ENCODE measurements at places on chromosomes 3 and 15.

- DNase-seq = no peak
These were observed 260.1 kb upstream of the PLSCR5 start for GRCh38 chr3:146865175-146865755.

DNA sequence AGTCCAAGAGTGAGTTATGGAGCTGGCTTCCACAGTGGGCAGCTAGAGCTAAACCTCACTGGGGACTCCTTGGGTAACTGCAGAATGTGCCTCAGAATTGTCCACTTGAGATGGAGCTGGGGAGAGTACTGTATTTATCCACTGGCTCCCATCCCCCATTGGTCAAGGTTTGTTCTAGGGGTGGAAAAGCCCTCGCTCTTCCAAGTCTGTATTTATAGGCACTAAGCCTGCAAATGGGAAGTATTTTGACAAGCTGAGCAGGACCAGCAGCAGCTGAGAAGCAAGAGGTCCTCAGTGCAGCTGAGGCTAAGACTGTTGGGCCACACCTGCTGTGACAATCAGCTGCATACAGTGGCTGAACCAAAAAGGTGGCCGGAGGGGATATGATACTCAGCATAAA, 5.8 kb downstream of the USP13 start:
- DNase-seq = no peak

- no peak for DNase-seq
These were observed 106.5 kb downstream of the ERC2 start for GRCh38 chr3:56361731-56362130.

GRCh38 chr3:72568083-72568482, 280.2 kb downstream of the SHQ1 start:
- no peak for DNase-seq

DNA sequence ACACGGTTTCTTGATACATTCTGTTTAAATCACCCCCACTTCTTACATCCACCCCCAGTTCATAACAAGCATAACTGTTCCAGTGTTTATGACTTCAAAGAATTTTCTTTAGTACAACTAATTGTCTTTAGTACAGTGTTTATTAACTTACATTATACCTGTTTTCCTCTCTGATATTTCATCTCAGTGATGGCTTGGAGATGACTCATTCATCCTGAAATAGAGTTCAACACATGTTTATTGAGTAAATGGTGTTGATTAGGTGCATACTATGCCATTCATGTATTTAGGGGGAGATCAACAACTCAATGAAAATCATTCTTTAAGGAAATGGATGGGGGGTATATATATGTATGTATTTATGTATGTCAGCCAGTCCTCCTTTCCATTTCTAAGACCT, 21.7 kb upstream of the UTS2B start:
- no peak for DNase-seq

DNA sequence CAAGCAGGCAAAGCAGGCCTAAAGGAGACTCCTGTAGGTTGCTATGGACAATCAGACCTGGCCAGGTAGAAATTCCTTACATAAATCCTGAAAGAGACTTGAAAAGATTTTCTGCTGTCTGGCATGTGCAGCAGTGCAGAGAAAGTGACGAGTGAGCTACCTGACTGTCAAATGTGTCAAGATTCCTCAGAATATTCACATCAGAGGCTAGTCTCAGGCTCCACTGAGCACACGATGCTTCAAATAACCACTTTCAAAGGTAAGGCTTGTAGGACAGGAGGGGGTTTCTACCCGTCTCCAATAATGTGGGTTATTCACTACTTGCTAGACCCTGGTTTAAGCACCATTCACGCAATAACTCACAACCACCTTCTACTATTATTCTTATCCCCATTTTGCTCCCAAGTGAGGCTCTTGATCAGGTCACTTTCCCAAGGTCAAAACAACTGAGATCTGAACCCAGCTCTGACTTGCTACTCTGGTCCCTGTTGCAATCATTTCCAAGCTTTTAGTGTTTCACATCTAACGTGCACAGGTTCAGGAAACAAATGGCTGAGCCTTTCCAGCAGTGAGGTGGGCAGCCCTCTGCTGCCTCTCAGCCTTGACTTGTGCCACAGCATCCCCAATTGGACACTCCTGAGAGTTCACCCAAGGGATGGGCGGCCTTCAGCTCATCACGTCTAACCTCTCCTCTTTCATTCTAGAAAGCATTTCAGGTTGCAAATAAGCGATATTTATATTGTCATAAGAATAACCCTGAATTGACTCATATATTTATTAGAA, 329.9 kb upstream of the WNT5A start:
- DNase-seq = no peak

DNA sequence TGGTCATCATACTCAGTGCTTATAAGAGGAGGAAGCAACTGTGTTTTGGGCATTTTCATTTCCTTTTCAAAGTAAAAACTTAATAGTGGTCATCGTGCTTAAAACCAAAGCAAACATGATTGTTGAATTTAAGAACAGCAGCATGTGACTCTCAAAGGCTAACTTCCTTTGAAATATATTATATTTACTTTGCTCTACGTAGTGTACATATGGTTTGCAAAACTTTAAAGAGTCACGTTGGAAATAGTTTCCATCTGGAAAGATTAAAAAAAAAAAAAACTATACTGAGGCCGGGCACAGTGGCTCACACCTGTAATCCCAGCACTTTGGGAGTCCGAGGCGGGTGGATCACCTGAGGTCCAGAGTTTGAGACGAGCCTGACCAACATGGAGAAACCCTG, 367.9 kb upstream of the BCHE start:
- no peak for DNase-seq

DNA sequence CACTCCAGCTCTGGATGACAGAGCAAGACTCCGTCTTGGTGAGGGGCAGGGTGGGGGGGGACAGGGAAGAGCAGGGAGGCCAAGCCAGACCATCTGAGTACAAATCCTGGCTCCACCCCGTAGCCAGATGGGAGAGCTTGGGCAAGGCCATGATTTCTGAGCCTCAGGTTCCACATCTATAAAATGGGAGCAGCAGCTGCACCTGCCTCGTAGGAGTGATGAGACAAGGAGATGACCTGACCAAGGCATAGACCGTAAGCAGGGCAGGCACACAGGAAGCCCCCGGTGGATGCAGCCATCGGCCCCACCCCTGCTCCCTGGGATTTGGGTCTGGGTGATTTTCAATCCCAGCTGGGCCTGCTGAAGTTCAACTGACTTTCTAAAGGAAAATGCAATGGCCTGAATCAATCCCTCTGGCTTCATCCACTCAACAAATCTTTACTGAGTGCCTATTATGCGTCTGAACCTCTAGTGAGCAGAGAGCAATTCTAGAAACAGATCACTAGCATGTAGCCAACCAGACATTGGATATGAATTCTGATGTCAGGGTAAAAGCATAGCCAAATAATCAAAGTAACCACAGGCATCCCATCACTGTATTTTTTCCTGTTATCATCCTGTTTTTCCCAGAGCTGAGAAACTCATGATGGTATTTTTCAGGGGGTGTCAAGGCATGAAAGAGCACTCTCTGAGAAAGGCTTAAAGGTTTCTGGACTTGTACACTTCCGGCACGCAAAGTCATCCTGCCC, 141.2 kb downstream of the NUP210 start:
- DNase-seq = no peak

GRCh38 chr3:172750069-172750367, 508 bp upstream of the ECT2 start:
- DNase-seq = no peak

DNA sequence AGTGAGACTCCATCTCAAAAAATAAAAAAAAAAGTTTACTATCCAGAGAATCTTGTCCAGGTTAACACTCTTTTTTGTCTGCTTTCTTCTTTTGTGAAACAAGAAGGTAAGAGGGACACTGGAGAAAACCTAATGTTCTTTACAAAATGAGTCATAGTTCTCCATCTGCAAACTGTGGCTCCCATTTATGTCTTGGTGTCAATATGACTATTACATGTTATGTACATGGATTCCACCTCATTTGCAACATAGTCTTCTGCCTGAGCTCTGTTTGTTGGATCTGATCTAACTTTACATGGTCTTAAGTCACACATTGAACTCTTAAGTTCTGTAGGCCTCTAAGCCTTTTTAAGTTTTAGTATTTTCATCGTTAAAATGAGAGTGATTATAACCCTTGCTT, 421.2 kb upstream of the TPRG1 start:
- DNase-seq = no peak

DNA sequence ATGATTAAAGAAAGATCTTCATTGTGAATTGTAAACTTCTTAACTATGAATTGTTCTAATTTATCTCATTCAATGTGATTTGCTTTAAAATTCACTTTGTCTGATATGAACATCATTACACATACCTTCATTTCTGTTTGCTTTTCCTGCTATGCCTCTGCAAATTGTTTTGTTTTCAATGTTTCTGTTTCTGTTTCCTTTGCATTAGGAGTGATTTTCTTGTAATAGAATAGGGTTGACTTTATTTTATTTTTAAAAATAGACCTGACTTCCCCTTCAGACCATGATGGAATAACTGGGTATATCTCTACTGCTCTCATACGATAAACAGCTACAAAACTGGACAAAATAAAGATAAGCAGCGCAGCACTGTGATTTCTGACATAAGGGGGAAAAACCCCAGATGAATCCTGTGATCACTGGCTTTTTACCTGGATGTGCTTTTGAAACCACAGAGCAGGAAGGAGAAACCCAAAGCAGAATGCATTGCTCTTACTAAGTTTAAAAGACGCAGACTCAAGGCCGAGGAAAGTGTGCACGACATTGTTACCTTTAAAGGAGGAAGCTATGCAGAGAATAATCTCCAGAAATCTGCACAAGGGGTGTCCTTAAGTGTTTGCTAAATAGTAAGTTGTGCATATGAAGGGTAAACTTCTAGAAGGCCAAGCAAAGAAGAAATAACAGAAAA, 420.2 kb downstream of the TBC1D5 start:
- no peak for DNase-seq

- peak; percentile 5 for DNase-seq
These were observed 493.3 kb downstream of the MAGI1 start for GRCh38 chr3:65545429-65545828.

DNA sequence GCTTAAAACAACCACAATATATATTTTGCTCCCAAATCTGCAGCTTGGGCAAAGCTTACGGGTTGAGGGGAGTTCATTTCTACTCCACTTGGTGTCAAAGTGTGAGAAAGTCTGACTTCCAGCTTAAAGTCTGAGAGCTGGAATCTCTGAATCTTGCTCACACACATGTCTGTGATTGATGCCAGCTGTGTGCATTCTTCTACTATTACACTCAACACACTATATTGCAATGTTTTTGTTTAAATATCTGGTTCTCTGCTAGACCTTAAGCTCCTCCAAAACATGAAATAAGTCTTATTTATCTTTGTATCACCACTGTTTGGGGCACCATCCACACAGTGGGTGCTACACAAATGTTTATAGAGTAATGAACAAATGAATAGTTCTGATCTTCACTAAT, 36.7 kb upstream of the SECISBP2L start:
- DNase-seq = peak; percentile 79

- DNase-seq = no peak
These were observed 81.4 kb downstream of the MBNL1 start for GRCh38 chr3:152350139-152350538.

- DNase-seq = no peak
These were observed 22.9 kb downstream of the SMAD6 start for GRCh38 chr15:66724732-66725463.

DNA sequence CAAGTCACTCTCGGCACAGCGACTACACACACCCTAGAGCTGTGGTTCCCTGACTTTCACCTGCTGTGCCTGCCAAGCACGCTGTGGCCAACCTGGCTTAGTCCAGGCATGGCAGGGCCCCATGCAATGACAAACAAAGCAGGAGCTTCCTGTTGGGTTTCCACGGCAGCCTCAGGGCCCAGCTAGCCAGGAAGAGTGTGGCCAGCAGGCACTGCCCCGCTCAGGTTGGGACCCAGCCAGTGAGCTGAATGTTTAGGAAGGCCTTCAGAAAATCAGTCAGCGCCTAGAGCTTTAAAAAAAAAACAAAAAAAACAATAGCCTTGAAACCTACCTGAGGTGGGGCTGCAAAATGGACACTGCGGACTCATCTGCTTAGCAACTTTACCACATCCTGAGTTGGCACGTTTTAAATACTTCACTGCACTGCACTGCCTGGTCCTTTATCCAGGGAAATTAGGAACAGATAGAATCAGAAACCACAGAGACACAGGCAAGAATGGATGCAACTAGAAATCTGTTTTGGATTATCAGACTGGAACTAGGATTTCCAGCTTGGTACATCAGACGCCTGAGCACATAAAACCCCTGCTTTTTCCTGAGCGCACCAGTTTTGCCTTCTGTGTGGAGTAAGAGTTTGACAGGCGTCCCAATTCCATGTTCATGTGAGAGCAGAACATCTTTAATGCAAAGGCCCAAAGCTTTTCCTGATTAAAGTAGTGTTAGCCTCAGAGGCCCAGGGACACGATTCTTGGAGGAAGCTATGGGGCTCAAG, 36.2 kb upstream of the LDHAL6B start:
- DNase-seq = no peak

GRCh38 chr15:28024889-28025250, 74.2 kb downstream of the OCA2 start:
- no peak for DNase-seq

- DNase-seq = no peak
These were observed at the start of gene MAPK6 for GRCh38 chr15:52018693-52019393. Gene MAPK6, plus strand, starts transcription at chr15:52019219. Its CDS starts 27,242 bp downstream, at chr15:52046461.

DNA sequence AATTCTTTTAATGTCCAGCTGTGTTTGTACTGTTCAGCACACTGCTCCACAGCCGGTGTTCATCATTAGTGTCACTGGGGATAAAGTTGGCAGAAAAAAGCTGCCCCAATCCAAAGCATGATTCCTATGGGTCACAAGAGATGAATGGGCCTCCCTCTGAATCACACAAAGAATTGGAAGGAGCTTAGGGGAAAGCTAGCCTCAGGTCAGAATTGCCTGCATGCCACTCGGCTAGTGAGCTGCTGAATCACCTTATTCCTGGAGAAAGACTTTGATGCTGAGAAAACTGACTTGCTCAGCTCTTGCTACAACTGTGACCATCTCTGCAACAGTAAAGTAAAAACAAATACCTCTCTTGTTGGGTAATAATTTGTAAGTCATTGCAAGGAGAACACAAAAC, 3.5 kb downstream of the CCK start:
- DNase-seq = peak; percentile 52

- no peak for DNase-seq
These were observed 1.1 kb upstream of the TPM1 start for GRCh38 chr15:63041402-63041973.

GRCh38 chr3:157128771-157129681, 30.9 kb downstream of the CCNL1 start:
- no peak for DNase-seq

DNA sequence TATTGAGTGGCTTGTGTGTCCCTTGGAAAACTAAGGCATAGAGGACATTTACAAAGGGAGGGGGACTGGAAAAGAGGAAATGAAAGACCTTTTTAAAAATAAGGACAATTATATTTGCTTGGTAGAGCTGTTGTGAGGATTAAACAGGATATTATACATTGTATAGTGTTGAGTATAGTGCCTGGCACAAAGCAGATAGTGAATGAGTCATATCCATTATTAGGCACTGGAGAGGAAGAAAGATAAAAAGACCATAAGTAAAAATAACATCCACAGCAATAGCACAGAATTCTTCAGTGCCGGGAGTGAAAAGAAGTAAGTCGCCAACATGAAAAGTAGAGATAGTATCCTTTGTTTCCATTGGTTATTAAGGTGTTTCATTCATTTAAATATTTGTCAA, 623.3 kb downstream of the PDCD6IP start:
- DNase-seq = no peak

All from AG04449 (cell line).